GM12864 (cell line): ENCODE measurements at places on chromosomes 6 and 20.

DNA sequence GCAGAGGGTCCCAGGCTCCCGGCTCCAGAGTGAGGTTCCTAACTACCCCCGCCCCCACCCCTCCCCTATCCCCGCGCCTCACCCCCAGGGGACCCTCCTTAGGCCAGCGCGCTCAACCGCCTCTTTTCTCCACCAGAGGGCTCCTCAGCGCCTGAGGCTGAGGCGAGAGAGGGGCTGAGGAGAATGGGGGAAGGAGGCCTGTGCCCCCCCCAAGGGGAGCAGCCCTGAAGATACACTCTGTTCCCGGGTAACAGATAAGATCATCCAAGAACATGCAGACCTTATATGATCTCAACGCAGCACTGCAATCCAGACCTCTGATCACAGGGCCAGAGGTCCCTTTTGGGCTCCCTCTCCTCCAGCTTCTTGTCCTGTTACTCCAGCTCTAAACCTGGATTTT is 43.3 kb upstream of the MRPS10 start:
- no peak for DNase-seq

DNA sequence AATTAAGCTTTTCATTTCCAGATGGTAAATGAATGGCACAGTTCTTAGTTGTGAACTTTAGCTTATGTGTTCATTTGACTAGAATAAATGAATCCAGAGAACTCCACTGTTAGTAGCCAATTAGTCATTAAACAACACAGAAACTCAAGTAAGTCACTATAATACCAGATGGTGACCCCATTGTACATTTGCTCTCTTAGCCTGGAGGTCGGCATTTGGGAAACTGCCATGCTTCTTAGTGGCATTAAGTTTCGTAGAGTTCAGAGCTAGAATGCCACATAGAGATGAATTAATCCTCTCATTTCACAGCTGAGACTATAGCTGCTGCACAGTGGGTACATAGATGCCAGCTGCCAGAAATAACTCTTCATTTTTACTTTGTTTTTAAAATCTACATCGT is 10.8 kb upstream of the DTNBP1 start:
- no peak for DNase-seq

DNA sequence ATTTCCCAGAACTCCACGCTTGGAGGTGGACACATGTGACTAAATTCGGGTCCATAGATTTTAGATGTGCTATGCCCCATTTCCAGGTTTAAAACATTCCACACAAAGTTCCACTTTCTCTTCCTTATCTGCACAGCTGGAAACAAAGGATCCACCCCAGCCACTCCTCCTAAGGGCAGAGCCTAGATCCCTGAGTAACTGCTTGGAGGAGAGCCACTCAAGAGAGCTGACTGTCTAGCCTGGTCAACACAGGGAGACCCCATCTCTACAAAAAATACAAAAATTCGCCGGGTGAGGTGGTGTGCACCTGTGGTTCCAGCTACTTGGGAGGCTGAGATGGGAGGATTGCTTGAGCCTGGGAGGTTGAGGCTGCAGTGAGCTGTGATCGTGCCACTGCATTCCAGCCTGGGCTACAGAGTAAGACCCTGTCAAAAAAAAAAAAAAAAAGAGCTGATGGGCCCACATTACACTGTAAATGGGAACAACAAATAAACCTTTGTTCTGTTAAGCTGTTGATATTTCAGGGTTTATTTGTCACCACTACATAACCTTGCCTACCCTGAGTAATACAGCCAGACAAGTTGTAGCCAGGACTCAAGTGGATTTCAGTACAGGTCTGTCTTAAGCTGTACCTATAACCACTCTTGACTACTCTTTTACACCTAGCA is 25.8 kb upstream of the SNRPC start:
- DNase-seq, result no peak

GRCh38 chr6:40315060-40315459 is 272.1 kb downstream of the LRFN2 start:
- DNase-seq, result no peak

GRCh38 chr6:36676141-36677058 is 2.1 kb upstream of the CDKN1A start:
- DNase-seq, result no peak

DNA sequence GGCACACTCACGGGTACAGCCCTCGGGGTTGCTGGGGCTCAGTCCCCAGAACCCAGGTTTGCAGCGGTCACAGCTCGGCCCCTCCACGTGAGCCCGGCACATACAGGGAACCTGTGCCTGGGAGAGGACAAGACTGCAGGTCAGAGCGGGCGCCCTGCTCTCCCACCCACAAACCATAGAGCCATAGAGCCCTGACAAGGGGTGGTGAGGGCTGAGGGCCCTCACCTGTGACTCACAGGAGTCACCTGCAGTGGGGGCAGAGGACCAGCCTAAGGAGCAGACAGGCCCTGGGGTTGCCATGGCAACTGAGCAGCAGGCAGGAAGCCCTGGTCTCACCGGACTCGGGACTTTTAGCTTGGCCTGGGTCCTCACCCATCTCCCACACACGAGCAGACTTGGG is 30.8 kb downstream of the LAMA5 start:
- DNase-seq, result no peak

DNA sequence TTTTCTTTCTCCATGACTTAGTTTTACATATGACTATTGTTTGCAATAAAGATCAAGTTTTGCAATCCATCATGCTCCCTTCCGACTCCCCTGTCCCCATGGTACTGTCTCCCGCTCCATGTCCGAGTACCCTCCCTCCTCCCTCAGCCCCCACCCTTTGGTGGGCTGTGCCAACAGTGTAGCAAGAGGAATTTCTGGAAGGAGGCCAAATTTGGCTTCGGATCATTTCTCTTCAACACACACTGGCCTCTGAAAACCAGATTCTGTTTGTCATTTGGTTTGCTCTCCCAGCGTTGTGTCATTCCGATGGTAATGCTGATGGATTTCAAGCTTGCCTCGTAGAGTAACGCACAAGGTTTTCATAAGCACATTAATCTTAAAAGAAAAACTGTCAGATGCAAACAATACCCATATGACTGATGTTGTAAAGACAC is 22.9 kb upstream of the PAX1 start:
- no peak for DNase-seq

GRCh38 chr6:138371720-138372119 is 6.0 kb upstream of the SMIM28 start:
- DNase-seq, result no peak

- no peak for DNase-seq
These were observed 1.1 kb upstream of the OVOL2 start for GRCh38 chr20:18058661-18059467.

DNA sequence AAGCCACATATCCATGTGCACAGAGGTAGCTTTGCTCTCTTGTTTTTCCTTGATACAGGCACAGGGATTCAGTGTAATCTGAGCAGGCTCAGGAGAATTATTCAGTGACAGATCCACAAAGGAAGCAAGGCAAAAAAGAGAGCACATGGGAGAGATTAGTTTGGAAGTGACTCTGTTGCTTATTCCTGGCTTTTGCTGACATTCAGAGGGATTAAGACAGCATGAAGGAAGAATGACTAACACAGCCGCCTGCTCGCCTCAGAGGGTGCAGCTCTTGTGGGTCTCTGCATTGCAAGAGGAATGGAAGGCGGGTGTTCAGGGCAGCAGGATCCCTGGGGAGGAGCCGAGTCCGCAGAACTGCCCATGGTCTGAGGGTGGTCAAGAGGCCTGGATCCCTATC is 203.4 kb upstream of the KCNQ5 start:
- no peak for DNase-seq

GRCh38 chr6:125509477-125509876 is 207.7 kb upstream of the HDDC2 start:
- no peak for DNase-seq

DNA sequence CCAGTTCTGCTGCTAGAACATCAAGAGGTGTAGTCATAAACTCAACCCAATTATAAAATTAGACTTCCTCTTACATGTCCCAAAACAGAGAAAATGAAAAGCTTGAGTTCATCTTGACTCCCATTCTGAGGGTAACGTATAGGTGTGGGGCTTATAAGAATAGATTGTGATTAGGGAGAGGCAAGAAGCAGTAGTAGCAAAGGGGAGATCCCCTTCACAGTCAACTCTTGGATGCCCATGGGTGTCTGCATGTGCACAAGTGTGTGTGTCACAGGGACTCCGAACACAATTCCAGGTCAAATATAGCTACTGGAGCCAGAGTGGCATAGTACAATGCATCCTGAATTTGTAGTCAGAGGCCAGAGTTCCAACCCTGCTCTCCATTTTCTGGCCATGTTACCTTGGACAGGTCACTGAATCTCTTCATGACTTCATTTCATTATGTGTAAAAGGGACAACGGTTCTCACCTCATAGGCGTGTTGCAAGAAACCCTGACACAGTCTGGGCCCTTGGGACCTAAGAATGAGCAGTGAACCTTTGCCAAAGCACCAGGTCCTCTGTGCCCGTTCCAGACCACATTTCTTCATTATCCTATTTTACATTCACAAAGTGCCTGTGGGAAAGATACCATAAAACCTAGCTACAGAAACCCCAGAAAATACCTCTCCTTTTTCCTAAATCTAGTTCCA is 11.8 kb downstream of the GSTA4 start:
- no peak for DNase-seq

DNA sequence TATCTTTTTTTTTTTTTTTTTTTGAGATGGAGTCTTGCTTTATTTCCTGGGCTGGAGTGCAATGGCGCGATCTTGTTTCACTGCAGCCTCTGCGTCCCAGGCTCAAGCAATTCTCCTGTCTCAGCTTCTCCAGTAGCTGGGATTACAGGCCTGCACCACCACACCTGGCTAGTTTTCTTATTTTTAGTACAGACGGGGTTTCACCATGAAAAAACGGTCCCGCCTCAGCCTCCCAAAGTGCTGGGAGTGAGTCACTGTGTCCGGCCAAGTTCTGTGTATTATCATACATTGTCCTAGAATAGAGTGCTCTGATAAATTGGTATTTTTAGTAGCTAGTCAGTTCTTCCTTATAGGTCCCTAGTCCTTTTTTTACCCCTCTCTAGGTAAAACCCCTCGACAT is 2.8 kb downstream of the SNRPC start:
- no peak for DNase-seq

DNA sequence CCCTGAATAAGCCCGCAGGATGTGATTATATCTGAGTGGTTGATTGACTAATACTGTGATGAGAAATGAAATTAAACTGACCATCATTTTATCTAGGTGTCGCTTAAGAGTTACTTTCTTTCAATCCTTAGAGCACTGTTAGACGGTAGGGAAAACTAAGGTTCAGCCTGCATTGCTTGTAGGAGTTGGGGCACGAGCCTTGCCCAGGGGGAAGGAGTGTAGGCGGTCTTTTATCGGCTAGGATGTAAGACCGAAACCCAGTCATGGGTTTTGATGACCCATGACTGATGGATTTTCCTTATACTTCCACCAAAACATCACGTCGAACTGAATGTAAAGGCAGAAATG is 392 bp upstream of the TASP1 start:
- DNase-seq, result no peak

DNA sequence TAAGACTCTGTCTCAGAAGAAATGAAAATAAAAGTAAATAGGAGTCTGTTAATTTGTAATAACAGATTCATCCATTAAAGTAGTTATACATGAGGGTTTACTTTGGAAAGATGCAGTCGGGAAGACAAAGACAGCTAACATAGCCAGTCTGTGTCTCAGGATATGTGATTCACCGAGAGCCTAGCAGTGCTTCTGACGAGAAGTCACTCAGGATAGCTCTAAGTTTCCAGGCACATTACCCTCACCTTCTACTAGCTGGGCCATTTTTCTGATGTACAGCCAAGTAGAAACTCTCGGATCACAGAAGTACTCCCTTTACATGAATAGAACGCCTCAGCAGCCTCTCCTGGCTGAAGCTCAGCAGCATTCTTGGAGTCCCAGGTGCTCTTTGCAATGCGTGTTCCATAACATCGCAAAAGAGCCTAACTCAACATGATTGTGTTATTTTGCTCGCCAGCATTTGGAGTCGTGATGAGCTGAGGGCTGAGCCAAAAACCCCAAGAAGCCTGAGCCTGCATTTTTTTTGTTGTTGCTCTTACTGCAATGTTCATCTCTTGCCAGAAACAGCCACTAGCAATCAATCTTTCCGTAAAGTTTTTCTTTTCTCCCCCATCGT is 22.4 kb upstream of the TASP1 start:
- no peak for DNase-seq

DNA sequence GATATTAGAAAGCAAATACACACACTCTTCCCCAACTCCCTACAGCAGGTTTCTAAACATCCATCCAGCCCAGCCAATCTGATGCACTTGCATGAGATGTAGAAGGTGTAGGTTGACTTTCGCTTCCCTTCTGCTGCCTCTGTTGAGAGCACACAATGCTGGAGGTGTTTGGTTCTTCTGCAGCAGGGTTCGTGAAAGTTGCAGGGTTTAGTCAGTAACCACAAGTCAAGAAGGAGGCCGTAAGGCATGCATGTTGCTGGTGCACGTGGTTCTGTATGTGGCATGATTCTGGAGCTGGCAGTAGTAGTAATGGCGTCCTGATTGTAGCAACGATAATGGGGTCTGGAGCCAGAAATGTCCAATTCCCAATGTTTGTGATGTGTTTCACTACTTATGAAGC is 53.0 kb downstream of the DEK start:
- peak; percentile 95 for DNase-seq

DNA sequence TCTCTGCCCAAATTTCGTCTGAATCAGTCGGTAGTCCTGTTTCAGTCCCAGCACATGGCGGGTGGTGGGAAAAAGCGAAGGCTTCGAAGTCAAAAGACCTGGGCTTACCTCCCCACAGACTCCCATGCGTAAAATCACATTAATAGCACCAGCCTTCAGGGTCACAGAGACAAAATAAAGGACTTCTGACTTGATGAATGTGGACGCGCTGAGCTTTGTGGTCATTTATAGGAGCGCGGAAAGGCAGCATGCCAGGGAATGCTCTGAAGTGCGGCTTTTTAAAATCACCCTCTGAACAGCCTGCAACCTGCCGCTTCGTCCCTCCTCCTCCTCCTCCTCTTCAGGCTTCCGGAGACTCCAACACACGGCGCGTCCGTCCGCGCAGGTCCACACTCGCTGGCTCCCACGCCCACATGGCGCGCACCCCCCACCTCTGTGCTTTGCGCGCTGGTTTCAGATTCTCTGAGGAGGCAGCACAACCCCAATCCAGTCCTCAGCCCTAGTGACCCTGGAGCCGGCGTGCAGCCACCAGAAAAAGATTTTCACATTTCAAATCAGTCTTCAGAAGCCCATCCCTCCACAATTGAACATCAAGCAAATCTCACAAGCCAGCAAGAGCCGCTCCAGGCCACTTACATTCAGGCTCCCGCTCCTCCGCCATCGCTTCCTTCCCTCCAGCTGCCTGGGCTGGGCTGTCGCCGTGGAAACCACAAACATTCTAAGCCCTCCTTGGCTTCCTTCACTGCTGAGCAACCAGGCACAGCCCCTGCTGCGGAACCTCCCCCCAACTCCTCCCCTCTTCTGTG is at the start of gene C6orf118:
Gene C6orf118, minus strand, starts transcription at position 680 of the 806 bp plus-strand sequence. Its CDS starts 19 bp downstream, at position 661.
- DNase-seq, result no peak

GRCh38 chr6:52611833-52612232 is 35.0 kb upstream of the TRAM2 start:
- no peak for DNase-seq
